Pancreas (tissue), 10 donors: ENCODE measurements at places on chromosomes 12 and 14. TPM values are rescaled to one million over a fixed set of nuclear protein-coding genes. Genes with fewer than 3 reads are reported as not detected.

- H3K4me1 ChIP-seq: peaks cover 13% of the 10 kb centered on the region
- H3K27ac ChIP-seq: peak overlapping the region; percentile 33
- H3K36me3 ChIP-seq: no peaks in the 10 kb centered on the region
- no peak overlapping the region for H3K4me3 ChIP-seq
- no peaks in the 10 kb centered on the region for H3K27me3 ChIP-seq
Observed at GRCh38 chr14:20417250-20418186, 4.2 kb upstream of the TEP1 start.

GRCh38 chr14:49915085-49915484 lies 22.2 kb downstream of the ARF6 start:
- no peak overlapping the region for H3K4me3 ChIP-seq
- H3K27me3 ChIP-seq: no peaks in the 10 kb centered on the region
- no peak overlapping the region for H3K27ac ChIP-seq
- no peaks in the 10 kb centered on the region for H3K36me3 ChIP-seq
- no peaks in the 10 kb centered on the region for H3K4me1 ChIP-seq

The PMCH gene
- not detected for polyA plus RNA-seq

- no peaks in the 10 kb centered on the region for H3K36me3 ChIP-seq
- no peak for DNase-seq
- H3K4me3 ChIP-seq: no peak overlapping the region
- H3K27me3 ChIP-seq: no peaks in the 10 kb centered on the region
Observed at GRCh38 chr12:63894132-63894531, 49.6 kb downstream of the SRGAP1 start.

The SAMD4A gene
- 2.9 TPM for polyA plus RNA-seq
